CD4-positive, alpha-beta T cell treated with Interleukin-2 at 100 ng/mL for 4 hours (primary cell): ENCODE measurements at places on chromosomes 3 and 15.
A peak's percentile ranks its signal among the peaks of the same experiment; 100 is the strongest.

GRCh38 chr15:70341566-70341965, 243.8 kb upstream of the TLE3 start:
- DNase-seq = no peak

DNA sequence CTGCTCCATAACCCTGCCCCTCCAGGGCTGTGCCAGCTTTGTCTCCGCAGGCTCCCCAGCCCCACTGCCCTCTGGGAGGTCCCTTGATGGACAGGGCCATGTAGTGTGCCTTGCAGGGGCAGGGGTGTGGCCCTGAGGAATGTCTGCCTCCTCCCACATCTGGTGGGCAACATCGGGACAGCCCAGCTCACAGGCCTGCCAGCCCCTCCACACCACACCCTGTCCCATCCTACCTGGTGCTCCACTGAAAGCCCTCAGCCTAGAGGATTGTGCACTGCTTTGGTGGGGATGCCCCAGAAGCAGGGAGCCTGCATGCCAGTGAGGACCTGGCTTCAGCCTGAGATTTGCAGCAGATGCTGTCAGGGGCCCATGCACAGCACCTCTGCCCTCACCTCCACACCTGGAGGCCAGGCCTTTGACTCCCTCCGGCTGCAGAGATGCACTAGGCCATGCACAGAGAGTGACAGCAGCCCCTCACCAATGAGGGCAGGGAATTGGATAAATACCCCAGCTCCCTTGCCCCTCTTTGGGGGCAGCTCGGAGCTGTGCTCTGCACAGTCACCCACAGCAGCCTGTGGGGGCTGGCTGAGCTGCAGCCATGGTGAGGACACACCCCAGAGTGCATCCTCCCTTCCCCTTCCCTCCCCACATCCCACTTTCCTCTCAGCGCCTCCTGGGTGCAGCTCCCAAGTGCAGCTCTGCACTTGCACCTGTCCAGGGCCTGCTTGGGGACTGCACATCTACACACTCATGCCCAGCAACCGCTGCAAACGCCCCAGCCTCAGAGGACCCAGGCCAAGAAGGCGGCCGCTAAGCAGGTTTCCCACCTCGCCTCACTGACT, 2.7 kb downstream of the C3orf22 start:
- DNase-seq = no peak

DNA sequence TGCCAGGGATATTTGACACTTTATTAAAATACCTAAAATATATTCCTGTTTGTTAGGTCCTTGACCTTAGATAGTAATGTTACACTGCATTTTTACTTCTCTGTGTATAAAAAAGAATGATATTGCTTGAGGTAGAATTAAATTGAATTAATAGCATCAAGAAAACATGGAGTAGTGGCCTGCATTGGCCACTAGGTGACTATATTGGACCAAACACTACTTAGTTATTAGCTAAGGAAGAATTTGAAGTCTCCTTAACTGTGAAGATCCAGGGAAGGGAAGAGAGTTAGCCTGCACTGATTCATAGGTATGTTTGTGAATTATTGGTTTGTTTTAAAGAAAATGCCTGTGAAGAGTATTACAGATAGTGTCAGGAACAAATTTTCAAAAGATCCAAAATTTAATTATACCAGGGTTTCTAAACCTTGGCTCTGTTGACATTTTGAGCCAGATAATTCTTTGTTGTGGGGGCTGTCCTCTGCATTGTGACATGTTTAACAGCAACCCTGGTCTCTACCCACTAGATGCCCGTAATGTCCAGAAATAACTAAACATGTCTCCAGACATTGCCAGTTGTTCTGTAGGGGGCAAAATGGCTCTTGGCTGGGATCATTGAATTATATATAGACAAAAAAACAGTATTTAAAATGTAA, 103.6 kb upstream of the THSD4 start:
- no peak for DNase-seq

GRCh38 chr15:64599716-64600115, 139.3 kb downstream of the ZNF609 start:
- no peak for DNase-seq

GRCh38 chr15:38042707-38043445, 108.4 kb downstream of the TMCO5A start:
- no peak for DNase-seq

- DNase-seq = no peak
Observed at GRCh38 chr3:79534727-79535126, 233.1 kb downstream of the ROBO1 start.

- no peak for DNase-seq
Observed at GRCh38 chr3:27456554-27456953, 27.6 kb downstream of the SLC4A7 start.

GRCh38 chr15:90059208-90059985, 42.9 kb downstream of the IDH2 start:
- peak; percentile 66 for DNase-seq

DNA sequence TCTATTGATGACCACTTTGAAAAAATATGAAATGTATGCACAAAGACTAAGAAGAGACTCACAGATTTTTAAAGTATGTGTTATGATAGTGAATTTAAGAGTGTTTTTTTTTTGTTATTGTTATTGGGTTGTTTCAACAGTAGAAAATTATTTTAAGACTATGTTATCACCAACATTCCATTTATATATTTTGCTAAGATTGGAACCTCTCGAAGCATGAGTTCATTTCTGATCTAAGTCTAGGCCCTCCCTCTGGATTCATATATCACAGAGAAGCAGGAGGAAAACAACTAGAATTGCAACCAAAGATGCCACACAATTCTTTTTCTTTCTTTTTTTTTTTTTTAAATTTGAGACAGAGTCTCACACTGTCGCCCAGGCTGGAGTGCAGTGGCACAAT, 46.8 kb downstream of the ITGB5 start:
- no peak for DNase-seq

- DNase-seq = no peak
Observed at GRCh38 chr3:153350420-153350819, 188.4 kb downstream of the RAP2B start.

DNA sequence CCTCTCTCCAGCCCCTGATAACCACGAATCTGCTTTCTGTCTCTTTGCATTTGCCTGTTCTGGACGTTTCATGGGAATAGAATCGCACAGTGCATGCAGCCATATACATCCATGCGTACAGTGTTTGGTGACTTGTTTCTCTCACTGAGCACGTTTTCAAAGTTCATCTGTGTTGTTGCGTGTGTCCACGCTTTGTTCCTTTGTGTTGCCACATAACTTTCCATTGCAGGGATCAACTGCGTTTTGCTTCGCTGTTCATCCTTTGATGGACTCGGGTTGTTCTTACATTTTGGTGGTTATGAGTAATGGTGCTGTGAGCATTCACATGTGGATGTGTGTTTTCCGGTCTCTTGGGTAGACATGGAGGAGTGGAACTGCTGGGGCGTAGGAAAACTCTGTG, 56.4 kb upstream of the TAMM41 start:
- no peak for DNase-seq
